Activated CD4-positive, CD25-positive, alpha-beta regulatory T cell treated with anti-CD3 and anti-CD28 coated beads, Interleukin-2, amount 50 U/mL, for 72 hours (primary cell): ENCODE measurements at places on chromosomes 11 and 22.
A peak's percentile ranks its signal among the peaks of the same experiment; 100 is the strongest.

- no peak for DNase-seq
Observed at GRCh38 chr11:65298131-65298535, 16.5 kb upstream of the CDC42EP2 start.

- DNase-seq, result no peak
Observed at GRCh38 chr22:48209473-48210197, 1447.2 kb downstream of the TBC1D22A start.

DNA sequence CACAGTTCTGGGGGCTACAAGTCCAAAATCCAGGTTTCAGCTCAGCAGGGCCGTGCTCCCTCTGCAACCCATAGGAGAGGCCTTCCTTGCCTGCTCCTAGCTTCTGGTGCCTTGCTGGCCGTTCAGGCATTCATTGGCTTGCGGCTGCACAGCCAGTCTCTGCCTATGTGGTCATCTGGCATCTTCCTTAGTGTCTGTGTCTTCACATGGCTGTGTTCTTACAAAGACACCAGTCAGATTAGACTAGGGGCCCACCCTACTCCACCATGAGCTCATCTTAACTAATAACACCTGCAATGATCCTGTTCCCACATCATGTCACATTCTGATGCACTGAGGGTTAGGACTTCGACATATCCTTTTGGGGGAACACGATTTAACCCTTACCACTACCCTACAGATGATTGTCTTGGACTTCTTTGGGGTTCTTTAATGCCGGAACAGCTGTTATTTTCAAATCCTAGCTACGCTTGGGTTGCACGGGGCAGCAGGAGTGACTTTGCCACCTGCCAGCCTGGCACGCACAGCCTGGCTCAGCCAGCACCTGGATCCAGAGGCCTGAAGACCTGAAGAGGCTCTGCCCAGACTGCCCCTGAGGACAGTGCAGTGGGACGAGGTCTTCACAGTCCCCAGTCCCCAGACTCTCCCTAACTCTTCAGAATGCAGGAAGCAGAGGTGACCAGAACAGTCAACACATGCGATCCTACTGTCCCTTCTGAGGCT is 7.7 kb upstream of the NEAT1 start:
- DNase-seq, result no peak

GRCh38 chr22:20508815-20509271 is 1.4 kb downstream of the MED15 start:
- no peak for DNase-seq

DNA sequence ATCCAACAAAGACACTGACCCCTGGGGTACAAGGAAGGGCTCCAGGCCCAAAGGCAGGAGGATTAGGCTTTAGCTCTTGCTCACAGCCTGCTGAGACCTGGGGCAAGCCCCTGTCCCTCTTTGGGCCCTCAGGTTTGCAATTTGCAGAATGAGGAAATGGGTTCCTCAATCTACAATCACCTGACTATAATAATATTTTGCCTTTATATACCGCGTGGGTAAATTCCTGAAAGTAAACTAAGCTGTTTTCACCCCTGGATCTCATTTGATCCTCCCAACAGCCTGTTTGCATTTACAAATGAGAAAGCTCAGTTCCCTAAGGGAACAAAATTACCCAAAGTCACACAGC is 797 bp downstream of the STARD10 start:
- DNase-seq, result no peak

- no peak for DNase-seq
Observed at GRCh38 chr11:62306227-62306626, 7.4 kb upstream of the SCGB1D4 start.

GRCh38 chr22:43326331-43327156 is 16.6 kb downstream of the SCUBE1 start:
- no peak for DNase-seq

DNA sequence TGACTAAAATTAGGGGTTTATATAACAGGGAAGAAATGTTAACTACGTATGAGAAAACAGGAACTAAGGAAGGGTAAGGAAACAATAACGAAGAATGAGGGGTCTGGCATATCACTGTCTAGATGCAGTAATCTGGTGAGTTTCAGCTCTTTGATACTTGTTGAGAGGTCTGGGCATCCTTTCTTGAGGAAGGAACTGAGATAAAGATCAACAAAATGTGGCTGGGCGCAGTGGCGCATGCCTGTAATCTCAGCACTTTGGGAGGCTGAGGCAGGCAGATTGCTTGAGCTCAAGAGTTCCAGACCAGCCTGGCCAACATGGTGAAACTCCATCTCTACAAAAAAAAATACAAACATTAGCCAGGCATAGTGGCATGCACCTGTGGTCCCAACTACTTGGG is 2.7 kb downstream of the DCDC1 start:
- DNase-seq, result no peak

DNA sequence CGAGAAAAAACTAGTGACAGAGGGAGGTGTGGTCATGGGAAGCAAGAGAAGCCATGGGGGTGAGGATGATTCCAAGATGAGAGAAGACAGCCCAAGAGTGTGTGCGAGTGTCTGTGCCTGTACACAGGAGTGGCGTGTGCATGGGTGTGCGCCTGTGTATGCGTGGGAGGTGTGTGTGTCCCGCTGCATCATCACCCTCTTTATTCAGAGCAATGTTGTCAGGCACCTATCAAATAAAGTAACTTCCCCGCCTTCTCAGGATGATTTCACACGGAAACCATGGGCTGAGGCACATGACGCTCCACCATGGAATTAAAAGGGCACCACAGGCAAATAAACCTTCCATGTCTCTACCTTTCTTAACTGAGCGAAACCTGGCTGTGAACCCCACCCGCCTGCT is 24.6 kb downstream of the MS4A10 start:
- DNase-seq, result no peak

DNA sequence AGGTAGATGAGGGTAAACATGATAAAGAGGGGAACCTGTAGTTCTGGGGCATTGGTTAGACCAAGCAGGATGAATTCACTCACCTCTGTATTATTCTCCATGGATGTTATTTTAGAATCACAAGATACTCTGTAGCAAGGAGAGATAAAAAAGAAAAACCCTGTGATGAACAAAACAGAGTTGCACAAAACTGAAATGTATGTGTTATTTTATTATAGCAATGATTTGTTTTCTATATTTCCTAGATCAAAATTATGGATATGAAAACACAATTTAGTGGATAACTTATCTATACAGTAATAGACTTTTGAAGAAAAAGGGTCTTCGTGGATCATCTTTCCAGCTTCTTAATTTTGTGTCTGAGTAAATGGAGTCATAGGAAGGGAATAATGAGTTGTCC is at the start of gene OR5B17:
TSS of gene OR5B17 (minus strand) at position 101 of the 400 bp plus-strand sequence. CDS start at position 101, 0 bp downstream.
- DNase-seq, result no peak

DNA sequence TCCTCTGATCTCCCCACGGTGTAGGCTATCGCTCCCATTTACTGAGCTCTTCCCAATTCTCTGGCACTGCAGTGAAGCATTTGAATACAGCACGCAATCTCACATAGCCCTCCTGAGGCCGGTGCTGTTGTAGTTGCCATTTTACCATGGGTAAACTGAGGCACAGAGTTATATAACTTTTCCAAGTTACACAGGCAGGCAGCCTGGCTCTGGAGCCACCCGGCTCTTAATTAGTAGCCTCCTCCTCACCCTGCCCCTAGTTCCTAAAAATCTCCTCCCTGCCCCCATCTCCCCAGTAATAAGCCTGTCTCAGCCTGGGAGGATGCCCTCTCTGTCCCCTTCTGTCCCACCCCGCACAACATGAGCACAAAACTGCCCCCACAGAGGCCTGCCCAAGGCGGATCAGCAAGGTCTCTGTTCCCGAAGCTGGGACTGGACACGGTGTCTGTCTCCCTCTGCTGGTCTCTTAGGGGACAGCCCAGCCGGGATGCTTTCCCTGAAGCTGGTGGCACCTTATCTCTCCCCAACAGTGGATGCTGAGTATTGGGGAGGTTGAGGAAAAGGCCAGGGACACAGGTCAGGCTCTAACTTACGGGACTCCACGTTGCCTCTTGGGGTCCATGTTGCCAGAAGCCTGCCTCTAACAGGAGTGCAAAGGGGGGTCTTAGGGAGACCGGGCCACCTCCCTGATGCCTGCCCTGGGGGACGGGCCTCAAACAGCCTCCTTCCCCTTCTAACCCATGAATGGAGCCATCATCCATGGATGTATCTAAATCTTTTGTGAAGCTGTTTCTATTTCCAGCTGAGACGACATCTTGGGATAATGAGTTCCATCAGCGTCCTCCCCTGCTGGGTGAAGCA is 9.1 kb upstream of the CLCF1 start:
- peak; percentile 84 for DNase-seq

GRCh38 chr11:63472372-63472771 is 18.6 kb downstream of the PLAAT5 start:
- DNase-seq, result no peak

- peak; percentile 69 for DNase-seq
Observed at GRCh38 chr11:86592659-86593451, 79.6 kb downstream of the ME3 start.

DNA sequence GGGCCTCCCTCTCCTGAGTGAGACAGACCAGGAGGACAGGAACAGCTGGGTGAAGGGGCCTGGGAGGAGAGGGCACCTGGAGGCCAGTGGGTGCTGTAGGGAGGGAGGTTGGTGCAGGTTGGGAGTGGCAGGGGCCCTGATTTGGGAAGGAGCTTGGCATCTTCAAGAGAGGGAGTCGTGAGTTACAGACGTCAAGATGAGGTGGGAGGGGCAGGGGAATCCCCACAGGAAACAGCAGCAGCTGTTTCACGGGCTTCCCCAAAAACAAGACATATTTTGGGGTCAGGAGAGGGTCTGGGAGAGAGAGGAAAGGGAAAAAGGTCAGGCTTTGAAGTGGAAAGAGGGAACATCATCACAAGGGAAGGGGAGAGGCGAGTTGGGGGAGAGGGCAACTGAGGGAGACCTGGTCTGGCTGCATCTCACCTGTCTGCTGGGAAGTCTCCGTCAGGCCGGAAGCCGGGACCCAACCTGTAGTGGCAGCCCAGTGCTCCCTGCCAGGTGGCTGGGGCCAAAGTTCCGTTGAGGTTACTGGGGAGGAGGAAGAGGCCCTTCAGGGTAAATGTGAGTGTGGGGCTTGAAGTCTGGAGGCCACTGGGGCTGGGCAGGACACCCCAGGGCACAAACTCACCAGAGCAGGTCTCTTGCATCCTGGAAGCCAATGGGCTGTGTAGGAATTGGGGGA is 4.4 kb downstream of the NAALADL1 start:
- DNase-seq, result no peak

DNA sequence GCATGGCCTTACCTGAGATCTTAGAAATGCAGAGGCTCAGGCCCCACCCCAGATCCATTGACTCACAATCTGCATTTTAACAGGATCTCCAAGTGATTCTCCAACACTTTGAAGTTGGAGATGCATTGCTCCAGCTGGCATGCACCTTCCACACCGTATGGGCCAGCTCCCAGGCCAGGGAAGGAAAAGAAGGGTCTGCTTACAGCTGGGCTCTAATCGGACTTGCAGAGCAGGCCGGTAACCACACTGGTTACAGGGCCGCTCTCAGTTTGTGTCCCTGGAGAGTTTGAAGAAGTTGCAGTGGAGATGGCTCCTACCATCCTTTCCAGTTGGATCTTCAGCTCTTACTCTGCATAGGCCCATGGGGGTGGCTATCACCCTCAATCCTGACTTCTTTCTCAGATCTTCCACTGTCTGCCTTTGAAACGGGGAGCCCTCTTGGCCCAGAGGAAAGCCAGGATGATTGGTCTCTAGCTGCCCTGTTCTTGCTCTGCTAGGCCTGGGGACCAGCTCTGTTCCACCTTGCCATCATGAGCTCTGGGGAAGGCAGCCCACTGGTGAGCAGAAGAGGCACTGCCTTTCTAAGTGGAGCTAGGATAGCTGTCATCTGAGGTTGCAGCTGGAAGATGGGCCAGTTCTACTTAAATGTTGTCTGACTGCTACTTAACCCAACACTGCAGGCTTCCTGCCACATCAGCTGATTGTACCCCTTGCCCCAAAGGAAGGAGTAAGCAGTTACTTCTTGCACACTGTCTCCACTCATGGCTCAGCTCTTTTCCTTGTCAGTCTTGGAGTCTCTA is 105.6 kb upstream of the NAV2 start:
- DNase-seq, result no peak

DNA sequence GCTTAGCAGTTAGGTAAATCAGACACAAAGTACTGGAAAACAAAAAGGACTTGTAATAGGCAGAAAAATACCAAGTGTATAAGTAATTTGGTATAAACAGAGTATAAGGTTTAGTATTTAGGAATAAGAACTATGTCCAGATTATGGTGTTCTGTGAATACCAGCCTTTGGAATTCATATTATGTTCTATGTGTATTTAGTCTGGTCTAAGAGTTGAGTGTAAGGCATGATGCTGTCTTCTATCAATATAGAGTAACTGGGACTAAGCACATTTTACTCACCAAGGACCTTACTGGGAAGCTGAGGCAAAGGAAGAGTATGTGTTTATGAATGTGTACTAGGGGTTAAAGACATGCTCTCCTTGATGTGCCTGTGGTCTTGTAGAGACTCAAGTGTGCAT is 9.5 kb downstream of the SDHD start:
- no peak for DNase-seq

DNA sequence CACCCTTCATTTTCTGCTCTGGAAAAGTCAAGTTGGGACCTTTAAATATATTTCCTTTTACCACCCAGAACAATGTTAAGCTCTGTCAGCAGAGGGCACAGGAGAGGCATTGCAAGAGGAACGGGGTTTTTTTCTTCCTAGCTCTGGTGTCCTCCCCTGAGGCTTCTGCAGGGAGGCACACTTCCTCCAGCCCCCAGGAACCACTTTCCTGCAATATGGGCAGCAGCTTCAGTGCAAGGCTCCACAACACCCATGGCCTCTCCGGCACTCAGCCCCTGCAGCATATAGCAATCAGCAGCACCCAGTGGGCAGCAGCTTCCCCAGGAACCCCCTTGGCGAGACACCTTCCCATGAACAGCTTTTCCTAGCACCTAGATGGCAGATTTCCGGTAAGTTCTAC is 101.4 kb downstream of the SYT9 start:
- no peak for DNase-seq

- no peak for DNase-seq
Observed at GRCh38 chr11:6850526-6850925, 5.0 kb downstream of the OR10A5 start.

DNA sequence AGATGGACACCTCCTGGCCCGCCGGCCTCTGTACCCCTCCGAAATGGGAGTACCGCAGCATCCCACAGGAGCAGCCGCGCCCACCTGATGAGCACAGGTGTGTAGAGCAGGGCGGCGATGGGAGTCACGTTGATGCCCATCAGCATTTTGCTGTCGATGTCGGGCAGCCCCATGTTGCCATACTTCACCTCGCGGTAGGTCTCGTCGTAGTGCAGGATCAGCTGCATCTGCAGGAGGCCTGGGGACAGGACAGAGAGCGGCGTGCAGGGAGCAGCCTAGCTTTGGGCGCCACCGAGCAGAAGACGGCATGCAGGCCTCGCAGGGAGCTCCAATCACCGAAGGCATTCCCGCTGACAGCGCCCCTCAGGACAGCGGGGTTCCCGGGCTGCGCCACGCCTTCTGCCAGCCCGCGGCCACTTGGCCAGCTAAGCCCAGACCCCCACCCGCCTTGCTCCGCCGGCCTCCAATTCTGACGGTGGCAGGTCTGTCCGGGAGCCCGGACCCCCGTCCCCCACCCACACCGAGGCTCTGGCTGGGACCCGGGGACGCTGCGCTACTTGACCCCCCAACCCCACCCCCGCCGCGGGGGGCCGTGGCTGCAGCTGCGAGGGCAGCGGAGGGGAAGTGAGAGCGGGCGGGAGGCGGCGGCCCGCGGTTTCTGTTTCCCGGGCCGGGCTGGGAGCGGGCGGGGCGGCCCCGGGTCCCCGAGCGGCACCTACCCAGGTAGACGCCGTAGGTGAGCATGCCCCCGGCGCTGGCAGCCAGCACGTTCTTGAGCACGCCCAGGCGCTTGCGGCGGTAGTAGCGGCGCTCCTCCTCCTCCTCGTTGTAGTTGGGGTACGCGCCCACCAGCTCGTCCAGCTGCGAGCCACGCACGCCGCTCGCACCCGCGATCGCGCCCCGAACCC is 705 bp downstream of the UNC93B1 start:
- peak; percentile 54 for DNase-seq

- no peak for DNase-seq
Observed at GRCh38 chr11:9862981-9863380, 199.1 kb downstream of the SWAP70 start.
